ENCODE measurements at places on chromosomes 7 and 10.

GRCh38 chr10:77244286-77244685 is 393.3 kb downstream of the KCNMA1 start:
- DNase-seq, result no peak

GRCh38 chr7:7944619-7945282 is 23.8 kb upstream of the GLCCI1 start:
- no peak for DNase-seq

DNA sequence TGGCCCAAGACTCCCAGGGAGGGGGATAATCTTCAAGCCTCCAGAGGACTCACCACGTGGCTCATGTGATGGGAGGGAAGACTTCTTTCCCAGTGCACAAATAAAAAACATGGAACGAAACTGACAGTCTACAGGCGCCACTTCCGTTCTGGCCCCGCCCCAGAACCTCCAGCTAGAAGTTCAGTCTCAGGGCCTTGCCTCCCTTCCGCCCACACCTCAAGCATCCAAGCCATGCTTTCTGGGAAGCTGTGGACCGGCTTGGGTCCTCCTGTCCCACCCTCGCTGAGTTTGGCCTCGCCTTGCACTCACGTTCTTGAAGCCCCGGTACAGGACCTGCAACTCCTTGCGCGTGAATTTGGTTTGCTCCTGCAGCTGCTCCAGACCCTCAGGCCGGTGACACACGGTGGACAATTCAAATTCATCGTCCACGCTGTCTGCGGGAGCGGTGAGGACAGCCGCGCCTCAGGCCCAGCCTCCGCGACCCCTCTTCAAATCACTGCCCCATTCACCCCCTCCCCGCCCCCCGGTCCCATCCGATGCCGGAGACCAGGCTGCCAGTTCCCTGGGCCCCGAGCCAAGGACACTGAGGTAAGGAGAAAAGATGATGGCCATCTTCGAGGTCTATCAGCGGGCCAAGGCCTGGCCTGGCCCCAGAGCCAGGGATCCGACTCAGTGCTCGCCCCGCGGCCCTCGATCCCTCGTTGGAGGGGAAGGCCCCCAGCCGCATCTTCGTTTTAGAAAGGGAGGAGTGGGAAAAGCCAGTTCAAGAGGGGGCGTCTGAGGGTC is 10.7 kb upstream of the OGA start:
- peak; percentile 44 for DNase-seq

- DNase-seq, result no peak
These were observed 71.9 kb downstream of the NT5C2 start for GRCh38 chr10:103120977-103121735.

- no peak for DNase-seq
These were observed 40.0 kb downstream of the NACAD start for GRCh38 chr7:45048748-45049147.

GRCh38 chr7:126699707-126700106 is 553.0 kb downstream of the GRM8 start:
- no peak for DNase-seq

DNA sequence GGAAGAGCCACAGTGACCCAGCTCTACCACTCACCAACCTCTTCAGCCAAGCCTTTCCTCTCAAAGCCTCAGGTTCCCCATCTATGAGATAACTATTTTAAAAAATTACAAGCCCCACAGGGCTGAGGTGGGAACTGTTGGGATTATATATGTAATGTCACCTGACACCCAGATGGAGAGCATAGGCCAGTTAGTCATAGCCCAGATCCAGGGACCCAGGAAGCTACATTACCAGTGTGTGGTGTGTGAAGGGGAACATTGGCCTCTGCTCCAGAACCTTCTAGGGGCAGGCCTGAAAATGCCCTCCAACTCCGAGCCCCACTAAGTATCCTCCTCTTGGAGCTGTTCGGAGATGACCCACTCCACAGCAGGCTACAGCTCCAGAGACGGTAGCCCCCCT is 162.4 kb downstream of the NRF1 start:
- DNase-seq, result no peak

GRCh38 chr10:77836299-77836820 is 90.2 kb downstream of the DLG5 start:
- DNase-seq, result no peak

DNA sequence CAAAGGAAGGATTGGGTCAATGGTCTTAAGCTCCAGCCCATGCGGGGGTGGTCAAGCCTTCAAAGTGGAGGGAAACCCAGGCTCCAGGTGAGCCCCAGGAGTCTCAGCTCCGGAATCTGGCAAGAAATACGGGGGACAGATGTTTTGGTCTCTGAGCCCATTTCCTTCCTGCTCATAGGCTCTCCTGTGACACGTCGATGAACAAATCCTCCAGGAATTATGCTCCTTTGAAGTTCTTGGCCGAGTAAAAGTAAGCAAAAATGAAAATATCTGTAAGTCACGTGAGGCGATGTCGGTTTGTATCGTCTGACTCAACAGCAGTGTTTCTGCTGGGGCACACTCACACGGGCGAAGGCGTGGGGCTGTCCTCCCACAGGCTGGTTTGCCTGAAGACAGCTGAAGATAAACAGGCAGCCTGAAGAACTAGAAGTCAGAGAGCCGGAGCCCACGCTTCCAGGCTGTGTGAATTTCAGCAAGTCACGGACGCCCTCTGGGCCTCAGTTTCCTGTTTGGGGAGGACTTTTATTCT is 52.6 kb upstream of the SMNDC1 start:
- no peak for DNase-seq

DNA sequence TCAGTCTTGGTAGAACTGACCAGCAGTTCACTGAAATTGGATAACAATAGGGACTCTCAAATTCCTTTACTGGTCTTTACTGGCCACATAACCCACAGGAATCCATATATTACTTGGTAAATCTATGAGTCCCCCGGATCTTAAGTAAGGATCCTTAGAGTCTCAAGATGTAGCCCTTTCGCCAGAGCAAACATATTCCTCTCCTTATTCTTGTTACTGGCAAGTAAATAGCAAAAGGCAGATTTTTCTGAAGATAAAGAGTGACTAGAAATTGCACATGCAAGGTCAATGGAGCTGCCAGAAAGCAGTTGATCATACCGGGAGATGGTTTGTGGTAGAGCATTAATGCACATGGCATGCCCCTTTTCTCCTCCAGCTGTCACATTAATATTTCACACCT is 283.0 kb downstream of the HDAC9 start:
- DNase-seq, result no peak

DNA sequence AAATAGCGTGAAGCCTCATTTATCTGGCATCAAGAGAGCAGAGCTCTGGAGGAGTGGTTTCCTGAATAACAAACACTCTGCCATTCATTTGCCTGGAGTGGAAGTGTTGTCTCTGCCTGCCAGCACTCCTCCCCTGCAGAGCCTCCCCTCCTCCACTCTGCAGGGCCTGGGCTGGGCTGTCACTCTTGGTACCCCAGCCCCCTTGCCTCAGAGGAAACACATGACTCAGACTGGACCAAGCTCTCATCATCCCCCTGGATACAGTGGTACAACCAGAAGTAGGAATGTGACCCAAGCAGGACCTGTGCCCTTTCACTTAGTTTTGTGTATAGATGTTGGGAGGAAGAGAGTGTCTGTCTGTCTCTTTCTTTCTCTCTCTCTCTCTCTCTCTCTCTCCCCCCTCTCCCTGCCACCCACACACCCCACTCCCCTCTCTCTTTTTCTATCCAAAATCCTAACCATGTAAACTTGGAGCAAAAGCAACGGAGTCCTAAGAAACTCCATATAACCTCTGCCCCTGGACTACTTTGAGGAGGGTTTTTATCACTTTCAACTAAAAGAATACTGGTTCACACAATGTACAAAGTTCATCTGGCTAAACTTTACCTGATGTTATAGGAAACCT is 43.9 kb downstream of the DOCK4 start:
- DNase-seq, result peak; percentile 54

- no peak for DNase-seq
These were observed 601.3 kb downstream of the PARD3 start for GRCh38 chr10:34213805-34214197.
